ENCODE measurements at places on chromosomes 12 and 14. TPM values are rescaled to one million over a fixed set of nuclear protein-coding genes. Genes with fewer than 3 reads are reported as not detected.

DNA sequence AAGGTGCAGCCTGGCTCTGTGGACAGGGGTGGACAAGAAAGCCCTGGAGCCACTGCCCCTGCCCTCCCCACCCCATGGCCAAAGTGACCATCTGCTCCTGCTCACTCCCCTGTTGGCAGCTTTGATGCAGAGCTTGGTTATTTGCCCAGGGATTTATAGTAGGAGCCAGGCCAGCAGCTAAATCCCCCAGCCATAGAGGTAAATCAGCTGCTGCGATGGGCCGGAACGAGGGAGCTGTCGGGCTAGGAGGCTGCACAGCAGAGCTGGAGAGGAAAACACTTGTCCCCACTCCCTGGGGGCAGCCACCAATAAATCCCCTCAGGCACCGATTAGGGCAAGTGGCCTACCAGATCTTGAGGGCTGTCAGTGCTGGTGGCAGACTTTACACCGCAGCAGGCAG, 26.0 kb downstream of the SMUG1 start:
- DNase-seq = no peak

DNA sequence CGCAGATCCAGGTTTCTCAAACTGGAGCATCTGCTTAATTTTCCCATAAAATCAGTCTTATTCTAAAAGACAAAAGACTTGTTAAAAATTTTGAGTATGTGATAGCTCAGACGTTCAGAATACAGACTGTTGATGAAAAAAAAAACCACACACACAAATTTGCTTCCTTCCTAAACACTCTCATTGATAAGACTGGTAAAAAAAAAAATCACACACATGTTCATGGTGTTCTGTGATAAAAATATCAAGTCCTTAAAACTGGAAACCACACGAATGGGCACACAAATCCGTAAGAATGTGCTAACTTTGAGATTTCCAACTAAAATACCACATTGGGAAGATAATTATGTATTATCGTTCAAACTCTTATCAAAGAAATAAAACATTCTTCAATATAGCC, 6.7 kb upstream of the ARID4A start:
- no peak for DNase-seq

DNA sequence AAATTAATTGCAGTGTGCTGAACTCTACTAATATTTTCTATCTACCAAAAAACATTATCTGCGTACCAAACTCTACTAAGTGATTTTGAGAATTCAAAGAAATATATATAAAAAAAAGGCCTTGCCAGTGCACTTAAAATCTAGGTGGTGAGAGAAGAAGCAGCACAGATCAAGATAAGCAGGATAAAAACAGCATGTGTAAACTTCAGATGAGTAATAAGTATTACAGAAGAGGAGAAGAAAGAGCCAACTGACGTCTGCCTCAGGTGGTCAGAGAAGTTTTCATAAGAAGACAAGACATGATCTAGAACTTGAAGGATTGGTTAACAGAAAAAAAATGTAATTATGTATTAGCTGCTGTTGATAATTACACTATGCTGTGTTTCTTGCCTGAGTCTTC, 166.4 kb downstream of the DUSP6 start:
- no peak for DNase-seq

Gene TPH2
- not detected for total RNA-seq

DNA sequence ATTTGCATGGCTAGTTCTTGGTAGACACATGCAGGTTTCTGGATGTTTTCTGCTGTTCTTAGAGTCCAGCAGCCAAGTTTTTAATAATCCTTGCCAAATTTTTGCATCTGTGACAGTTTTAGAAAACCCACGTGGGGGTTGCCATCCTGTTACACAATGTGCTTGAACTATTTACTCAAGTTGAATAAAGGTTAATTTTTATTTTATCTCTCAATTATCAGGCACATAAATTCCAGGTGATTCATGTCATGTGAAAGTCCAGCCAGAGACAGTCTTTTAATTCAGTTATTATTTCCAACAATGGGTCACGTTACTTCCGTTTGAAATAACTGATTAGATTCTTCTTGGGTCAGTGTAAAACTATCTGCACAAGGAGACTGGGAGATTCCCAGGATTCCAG, 15.7 kb downstream of the MYRFL start:
- DNase-seq = no peak

DNA sequence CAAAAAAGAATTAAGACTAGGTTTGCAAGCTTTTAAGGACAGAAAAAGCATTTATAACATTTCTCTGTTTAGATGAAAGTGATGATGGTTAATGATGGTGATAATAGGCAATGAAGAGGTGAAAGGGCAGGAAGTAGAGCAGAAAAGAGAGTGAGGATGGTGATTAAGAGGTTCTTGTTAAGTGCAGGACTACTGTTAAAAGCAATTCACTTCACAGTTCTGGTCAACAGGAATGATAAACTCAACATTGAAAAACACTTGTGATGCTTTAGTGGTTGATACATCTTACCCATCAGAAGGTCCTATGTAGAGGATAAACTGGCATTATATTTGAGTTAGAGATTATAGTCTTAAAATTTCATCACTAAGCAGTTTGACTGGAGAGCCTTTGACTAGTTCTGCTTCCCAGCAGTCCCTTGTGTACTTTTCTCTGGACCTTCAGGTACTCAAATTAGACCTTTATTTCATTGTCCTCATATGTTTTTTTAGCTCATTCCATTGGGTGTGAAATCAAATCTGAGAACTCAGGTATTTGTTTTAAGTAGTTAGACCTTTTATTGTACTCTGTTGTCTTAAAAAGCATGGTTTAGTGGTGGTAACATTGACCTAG, 10.9 kb downstream of the RAP1B start:
- no peak for DNase-seq

DNA sequence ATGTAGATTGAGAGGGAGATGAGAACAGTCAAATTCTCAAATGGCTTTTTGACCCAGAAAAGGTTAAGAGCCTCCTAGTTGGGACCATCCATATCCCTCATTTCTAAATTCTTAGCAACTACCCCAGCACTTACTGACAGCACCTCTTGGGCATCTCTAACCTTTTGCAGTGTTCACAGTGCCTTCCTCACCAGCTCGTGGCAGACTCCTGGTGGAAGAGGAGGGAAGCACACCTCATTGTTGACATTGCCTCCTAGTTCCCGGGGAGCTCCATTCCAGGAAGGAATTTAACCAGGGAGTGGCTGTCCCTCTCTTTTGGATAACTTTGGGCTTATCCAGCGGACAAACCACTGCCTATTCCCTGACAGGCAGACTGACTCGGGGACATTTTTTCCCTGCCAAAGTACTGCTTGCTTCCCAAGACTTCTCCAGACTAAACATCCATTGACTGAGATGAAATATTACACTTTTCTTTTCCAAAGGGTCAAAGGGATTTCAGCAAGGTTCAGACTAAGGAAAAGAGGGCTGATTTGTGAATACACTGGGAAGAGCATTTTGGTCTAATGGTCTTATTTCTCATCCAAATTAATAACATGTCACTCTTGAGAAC, 9.0 kb upstream of the OR6J1 start:
- DNase-seq = peak; percentile 62

Gene KRT79
- total RNA-seq = 0.48 TPM

DNA sequence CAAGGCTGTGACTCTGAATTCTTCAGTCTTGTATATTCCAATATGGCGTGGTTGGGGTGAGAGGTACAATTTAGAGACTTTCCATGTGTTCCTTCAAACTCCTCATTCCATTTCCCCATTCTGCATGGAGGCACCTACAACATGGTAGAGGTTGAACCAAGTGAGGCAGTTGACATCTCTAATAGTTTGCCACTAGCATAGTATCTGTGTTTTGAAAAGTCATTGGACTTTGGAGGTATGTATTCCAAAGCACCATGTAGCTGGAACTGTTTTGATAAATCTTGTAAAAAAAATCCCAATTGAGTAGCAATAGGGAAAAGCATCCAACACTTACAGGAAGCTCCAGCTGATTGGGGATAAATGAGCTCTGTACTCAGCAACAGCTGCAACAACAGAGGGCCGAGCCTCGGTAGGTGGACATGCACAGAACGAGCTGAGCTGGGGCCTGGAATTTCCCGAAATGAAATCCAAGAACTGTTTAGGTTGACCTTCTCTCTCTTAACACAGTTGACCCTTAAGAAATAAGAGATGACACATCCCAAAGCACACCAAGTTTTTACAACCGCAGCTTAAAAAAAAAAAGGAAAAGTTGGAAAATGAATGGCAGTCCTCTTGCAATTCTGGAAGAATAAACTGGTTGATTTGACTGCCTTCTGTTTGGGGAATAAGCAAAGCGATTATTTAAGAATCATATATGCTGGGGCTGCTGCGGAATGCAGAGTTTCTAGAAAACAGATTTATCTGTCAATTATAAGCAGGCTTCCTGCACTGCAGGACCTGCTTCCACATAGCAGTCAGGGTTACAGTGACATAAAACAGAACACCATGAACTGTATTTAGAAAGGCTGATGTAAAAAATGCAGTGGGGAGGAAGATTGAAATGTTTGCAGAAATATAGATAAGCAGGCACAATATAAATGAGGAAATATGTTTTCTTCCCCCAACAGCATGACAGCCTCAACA, 194.6 kb upstream of the KRR1 start:
- DNase-seq = no peak

Gene MYH7
- not detected for total RNA-seq

- no peak for DNase-seq
Measured at GRCh38 chr12:44655846-44656245, 220.3 kb downstream of the NELL2 start.

GRCh38 chr14:76501156-76501720, 125.3 kb downstream of the ESRRB start:
- DNase-seq = no peak

DNA sequence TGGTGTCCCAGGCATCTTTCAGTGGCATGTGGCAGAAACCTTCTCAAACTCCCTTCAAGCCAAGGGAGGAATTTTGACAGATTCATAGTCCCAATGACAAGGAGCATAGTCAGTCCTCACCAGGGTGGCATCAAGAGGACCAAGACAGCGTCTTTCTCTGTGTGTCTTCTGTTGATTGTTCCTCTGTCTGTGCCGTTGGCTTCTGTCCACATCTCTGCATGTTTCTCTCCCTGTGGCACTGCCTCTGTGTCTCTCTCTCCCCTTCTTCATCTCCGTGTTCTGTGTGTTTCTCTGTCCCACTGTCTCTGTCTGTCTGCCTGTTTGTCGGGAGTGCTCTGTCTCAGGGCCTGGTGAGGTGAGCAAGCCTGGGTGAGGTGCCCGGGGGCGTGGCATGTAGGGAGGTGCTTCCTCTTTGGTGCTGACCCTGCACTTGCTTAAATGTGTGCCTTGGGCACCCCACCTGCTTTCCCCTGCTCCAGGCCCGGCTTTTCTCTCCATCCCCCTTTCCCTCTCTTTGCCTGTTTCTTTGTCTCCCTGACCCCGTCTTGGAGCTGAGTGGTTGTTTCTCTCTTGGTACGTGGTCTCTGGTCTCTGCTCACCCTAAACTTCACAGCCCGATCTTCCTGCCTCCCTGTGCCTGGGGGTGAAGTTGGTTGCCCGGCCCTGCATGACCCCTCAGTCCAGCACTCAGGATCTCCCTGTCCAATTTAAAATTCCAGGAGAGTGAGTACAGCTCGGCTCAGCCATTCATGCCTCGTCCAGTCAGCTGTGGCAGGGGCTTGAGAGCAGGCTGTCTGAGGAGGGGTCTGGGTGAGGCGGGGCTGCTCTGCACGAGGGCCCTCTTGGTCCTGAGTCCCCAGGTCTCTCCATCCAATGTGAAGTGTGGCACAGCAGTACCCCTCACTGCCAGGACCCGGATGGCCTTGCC, 28.5 kb downstream of the JDP2 start:
- DNase-seq = no peak

DNA sequence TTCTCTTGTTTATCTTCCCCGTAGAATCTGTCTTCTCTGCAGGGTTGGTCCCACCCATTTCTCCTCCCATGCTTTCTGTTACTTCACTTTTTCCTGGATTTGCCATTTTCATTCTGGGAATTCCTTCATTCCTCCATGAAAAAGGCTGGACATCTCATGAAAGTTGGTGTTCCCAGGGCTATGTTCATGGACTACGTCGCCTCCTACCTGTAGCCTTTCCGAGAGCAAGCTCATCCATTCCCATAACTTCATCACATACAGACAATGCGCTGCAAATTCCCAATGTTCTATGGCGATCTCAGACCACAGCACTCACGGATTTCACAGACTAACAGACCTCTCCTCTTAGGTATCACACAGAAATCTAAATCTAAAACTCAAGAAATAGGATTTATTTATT, 217.1 kb downstream of the EXOC5 start:
- no peak for DNase-seq

Gene NUAK1
- total RNA-seq = 13.1 TPM

- DNase-seq = no peak
Measured at GRCh38 chr12:105267711-105268110, 31.7 kb upstream of the APPL2 start.

DNA sequence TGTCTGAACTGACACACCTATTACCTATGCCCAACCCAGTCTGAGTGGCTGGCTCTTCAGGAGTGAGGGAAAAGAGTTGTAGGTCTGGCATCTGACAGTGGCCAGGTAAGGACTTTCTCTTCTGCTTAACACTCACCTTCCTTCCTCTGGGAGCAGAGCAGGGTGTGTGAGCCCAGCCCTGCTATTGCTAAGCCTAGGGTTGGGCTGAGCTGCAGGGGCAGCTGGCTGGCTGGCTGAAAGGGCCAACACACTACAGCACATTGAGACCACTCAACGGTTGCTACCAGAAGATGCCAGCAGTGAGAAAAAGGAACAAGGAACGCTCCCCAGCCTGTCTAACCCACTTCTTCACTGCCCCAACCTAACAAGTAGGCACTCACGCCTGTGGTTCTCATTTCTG, 201.2 kb downstream of the DPF3 start:
- DNase-seq = no peak

- DNase-seq = no peak
Measured at GRCh38 chr12:67691220-67691619, 42.7 kb downstream of the DYRK2 start.

DNA sequence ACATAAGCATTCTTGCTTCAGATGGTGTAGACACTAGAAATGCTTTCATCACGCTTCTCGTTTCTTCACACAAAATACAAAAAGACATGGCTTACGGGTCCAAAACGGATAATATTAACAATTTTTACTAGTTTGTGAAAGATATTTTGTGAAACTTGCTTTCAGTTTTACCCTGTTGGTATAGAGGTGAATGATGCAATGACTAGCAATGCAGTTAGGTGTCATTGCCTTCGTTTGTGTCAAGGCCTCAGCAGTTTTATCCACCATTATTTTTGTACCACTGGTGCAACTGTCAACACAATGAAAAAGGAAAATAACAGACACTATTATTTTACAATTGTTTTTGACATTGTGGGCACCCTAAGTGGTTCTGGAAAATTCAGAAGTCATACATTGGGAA, 323.0 kb downstream of the FLRT2 start:
- DNase-seq = no peak
